ENCODE measurements at places on chromosomes 12 and 14.

DNA sequence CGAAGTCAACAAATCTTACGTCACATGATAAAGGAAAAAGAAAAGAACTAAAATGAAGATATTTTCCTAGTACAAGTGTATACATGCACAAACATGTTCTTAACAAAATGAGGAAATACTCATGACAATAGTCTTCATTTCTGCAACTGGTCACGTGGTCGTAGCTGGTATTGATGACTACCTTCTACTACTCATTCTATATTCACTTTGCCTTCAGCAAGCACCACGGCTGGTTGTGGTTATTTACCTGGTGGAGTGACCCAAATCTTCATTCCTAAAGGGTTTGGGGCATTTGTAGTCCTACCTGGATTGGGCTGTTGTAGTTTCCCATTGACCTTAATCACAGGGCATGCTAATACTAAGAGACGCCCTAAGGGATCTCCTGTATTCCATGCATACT lies 51.2 kb downstream of the FIGNL2 start:
- no peak overlapping the region for H3K27ac ChIP-seq
- no peak overlapping the region for H3K4me3 ChIP-seq
- no peaks in the 10 kb centered on the region for H3K4me1 ChIP-seq
- no peaks in the 10 kb centered on the region for H3K36me3 ChIP-seq
- H3K27me3 ChIP-seq, result no peaks in the 10 kb centered on the region
- DNase-seq, result no peak

DNA sequence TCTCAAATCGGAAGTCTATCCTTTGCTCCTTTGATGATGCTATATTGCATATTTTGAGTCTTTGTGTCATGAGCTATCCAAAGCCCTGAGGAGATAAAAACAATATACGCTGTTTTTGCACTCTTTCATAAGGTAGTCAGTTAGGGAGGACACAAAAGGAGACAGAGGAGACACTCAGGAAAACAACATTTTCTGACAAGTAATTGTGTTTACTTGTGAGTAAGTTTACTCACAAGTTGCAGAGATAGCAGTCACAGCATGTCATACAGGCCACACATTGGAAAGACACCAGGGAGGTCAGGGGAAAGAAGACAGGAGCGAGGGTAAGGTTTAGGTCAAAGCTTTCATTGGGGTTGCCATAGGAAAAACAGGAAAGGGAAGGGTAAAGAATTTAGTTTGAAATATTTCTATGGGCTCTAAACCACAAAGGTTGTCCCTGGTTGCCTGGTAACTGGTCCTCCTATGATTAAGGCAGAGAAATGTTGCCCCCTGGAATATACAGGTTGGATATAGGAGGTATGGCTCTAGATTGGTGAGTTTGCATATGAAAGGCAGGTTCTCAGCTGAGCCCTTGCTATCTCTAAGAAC lies 7.4 kb upstream of the GABARAPL1 start:
- no peaks in the 10 kb centered on the region for H3K36me3 ChIP-seq
- H3K4me3 ChIP-seq, result no peak overlapping the region
- no peaks in the 10 kb centered on the region for H3K4me1 ChIP-seq
- H3K27ac ChIP-seq, result no peak overlapping the region

DNA sequence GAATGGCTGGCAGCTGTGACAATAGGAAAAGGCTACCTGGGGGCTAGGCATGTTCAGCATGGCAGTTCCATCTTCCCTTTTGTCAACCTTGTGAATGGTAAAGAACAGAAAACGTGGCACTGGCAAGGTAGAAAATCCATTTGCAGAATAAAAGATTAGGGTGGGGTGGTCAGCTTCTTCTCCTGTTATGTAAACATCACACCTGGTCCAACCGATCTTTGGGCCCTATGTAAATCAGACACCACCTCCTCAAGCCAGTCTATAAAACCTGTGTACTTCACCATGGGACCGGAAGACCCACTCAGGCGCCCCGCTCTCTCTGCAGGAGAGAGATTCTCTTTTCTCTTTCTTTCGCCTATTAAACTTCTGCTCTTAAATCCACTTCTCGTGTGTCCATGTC lies 19.6 kb upstream of the TMEM30B start:
- no peaks in the 10 kb centered on the region for H3K36me3 ChIP-seq
- H3K4me3 ChIP-seq, result no peak overlapping the region
- H3K4me1 ChIP-seq, result no peaks in the 10 kb centered on the region
- H3K27me3 ChIP-seq, result no peaks in the 10 kb centered on the region

DNA sequence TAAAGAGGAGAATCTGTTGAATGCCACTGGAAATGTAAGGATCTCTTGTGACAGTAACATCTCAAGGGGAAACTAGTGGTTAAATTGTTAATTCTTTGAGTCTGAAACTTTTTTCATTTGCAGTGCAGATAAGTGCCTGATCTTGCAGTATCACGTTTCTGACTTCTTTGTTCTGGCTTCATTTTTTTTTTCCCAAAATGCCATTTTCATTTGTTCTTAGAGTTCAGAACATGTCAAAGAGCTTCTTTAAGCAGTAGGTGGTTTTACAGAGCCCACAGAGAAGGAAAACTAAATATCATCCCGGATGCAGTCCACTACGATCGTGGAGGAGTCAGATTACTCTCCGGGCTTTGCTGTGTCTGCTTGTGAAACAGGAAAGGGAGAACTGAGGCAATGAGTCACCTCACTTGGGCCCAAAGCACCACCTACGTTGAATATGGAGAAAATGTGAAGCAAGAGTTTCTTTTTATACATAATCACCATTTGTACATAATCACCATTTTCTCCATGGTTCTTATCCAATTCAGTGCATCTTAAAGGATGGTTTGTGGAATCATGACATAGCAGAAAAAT lies 43.9 kb downstream of the HMGA2 start:
- no peaks in the 10 kb centered on the region for H3K4me1 ChIP-seq
- no peak overlapping the region for H3K4me3 ChIP-seq
- no peak for DNase-seq
- H3K36me3 ChIP-seq, result no peaks in the 10 kb centered on the region

GRCh38 chr12:2258025-2258424 lies 205.2 kb downstream of the CACNA1C start:
- H3K4me3 ChIP-seq, result no peak overlapping the region
- peaks cover 54% of the 10 kb centered on the region for H3K4me1 ChIP-seq
- DNase-seq, result no peak
- H3K27ac ChIP-seq, result no peak overlapping the region
- H3K36me3 ChIP-seq, result no peaks in the 10 kb centered on the region

GRCh38 chr14:105894125-105894977 lies 368.0 kb downstream of the TMEM121 start:
- DNase-seq, result peak; percentile 20
- no peaks in the 10 kb centered on the region for H3K4me1 ChIP-seq
- no peaks in the 10 kb centered on the region for H3K27me3 ChIP-seq

- peaks cover 91% of the 10 kb centered on the region for H3K36me3 ChIP-seq
- peak overlapping the region; percentile 24 for H3K27ac ChIP-seq
- no peaks in the 10 kb centered on the region for H3K4me1 ChIP-seq
- H3K27me3 ChIP-seq, result no peaks in the 10 kb centered on the region
These were observed 21.5 kb downstream of the YLPM1 start for GRCh38 chr14:74784634-74785033.

GRCh38 chr14:104332634-104333270 lies 194.4 kb downstream of the KIF26A start:
- no peaks in the 10 kb centered on the region for H3K36me3 ChIP-seq
- H3K27me3 ChIP-seq, result no peaks in the 10 kb centered on the region
- no peak overlapping the region for H3K27ac ChIP-seq
- H3K4me3 ChIP-seq, result no peak overlapping the region
- no peaks in the 10 kb centered on the region for H3K4me1 ChIP-seq
- peak; percentile 55 for DNase-seq

- no peaks in the 10 kb centered on the region for H3K4me1 ChIP-seq
- H3K36me3 ChIP-seq, result no peaks in the 10 kb centered on the region
- H3K4me3 ChIP-seq, result no peak overlapping the region
- DNase-seq, result no peak
- no peak overlapping the region for H3K27ac ChIP-seq
- no peaks in the 10 kb centered on the region for H3K27me3 ChIP-seq
These were observed 21.5 kb downstream of the EP400 start for GRCh38 chr12:131971226-131971625.

GRCh38 chr14:91399868-91400640 lies 17.6 kb downstream of the CCDC88C start:
- H3K4me3 ChIP-seq, result no peak overlapping the region
- no peaks in the 10 kb centered on the region for H3K36me3 ChIP-seq
- no peak for DNase-seq
- peak overlapping the region; percentile 11 for H3K27ac ChIP-seq

GRCh38 chr14:55131370-55132137 lies 2.5 kb downstream of the LGALS3 start:
- no peaks in the 10 kb centered on the region for H3K27me3 ChIP-seq
- no peak for DNase-seq
- H3K4me1 ChIP-seq, result peaks cover 59% of the 10 kb centered on the region
- H3K4me3 ChIP-seq, result peak overlapping the region; percentile 91
- peaks cover 13% of the 10 kb centered on the region for H3K36me3 ChIP-seq

DNA sequence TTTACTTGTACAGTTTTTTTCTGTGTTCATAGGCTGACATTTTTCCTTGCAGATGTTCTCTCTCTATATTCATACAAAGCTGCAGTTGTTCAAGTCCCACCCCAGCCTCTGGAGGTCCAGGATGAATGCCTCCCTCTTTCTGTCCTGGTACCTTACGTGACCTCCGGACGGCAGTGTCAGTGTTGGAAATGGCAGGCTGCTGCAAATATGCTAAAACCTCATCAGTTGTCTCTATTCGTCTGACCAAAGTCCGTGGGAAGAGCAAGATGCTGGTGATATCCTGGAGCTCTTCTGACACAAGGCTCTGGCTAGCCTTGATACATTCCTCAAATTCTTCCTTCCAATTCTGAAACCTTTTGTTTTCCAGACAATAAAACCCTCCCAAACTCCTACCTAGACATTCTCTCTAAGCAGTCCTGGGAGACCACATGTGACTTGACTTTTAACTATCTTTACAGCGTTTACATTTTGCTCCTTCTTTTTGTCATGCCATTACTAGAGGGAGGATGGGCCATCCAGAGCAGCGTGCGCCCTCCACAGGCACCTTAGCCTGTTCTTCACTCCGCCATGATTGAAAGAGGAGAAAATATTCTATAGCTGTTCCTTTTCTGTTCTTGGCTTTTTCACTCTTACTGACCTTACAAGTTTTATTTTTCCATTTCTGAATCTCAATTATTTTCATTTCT lies 143.6 kb downstream of the RGS6 start:
- DNase-seq, result no peak
- H3K4me1 ChIP-seq, result no peaks in the 10 kb centered on the region

DNA sequence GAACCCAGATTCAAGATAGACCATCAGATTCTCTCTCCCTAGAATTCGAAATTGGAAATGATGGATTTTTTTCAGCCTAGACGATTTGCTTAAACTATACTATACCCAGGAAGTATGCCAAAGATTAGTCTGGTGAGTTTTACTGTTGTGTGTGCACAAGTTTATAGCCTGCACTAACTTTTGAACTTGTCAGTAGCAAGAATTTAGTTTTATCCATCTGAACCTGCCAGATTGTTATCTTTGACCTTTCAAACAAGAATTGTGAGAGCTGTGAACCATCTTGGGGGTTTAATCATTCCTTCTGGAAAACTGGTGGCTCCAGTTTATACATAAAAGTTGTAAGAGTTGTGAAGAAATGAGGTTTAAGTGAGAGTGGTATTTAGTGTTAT lies 243.5 kb upstream of the DAAM1 start:
- DNase-seq, result no peak
- no peaks in the 10 kb centered on the region for H3K4me1 ChIP-seq
- no peak overlapping the region for H3K27ac ChIP-seq
- H3K36me3 ChIP-seq, result no peaks in the 10 kb centered on the region
- H3K27me3 ChIP-seq, result no peaks in the 10 kb centered on the region
- H3K4me3 ChIP-seq, result no peak overlapping the region
